Activated gamma-delta T cell treated with anti-CD3 and anti-CD28 coated beads, Interleukin-2, amount 50 U/mL, for 16 hours (primary cell): ENCODE measurements at places on chromosomes 3 and 15.

- DNase-seq: no peak
Observed at GRCh38 chr3:37660782-37661181, 200.9 kb upstream of the CTDSPL start.

- DNase-seq: no peak
Observed at GRCh38 chr3:99951701-99952100, 134.0 kb downstream of the CMSS1 start.

DNA sequence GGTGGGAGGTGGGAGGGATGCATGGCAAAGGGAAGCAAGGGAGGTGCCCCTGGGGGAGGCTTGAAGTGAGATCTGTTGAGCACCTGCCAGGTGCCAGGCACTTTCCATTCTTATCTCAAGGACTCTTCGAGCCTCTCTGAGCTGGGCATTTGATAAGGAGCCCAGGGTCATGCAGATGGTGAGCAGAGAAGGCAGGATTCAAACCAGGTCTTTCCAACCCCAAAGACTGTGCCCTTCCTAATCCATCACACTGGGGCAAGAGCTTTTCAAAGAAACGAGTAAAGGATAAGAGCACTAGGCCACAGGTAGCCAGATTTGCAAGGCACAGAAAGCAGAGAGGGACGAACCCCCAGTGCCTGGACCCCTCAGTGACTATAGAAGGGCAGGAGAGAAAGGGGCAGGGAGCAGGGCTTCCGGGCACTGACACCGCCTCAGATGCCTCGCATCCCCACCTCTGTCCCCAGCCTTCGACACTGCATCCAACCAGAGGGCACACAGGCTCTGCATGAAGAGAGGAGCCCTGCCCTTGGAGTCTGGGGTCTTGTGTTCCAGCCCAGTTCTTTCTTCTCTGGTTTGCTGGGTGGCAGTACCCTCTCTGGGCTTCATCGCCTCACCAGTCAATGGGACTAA is 21.0 kb downstream of the IGDCC4 start:
- no peak for DNase-seq

- DNase-seq: no peak
Observed at GRCh38 chr3:34852844-34853439, 786.4 kb upstream of the ARPP21 start.

DNA sequence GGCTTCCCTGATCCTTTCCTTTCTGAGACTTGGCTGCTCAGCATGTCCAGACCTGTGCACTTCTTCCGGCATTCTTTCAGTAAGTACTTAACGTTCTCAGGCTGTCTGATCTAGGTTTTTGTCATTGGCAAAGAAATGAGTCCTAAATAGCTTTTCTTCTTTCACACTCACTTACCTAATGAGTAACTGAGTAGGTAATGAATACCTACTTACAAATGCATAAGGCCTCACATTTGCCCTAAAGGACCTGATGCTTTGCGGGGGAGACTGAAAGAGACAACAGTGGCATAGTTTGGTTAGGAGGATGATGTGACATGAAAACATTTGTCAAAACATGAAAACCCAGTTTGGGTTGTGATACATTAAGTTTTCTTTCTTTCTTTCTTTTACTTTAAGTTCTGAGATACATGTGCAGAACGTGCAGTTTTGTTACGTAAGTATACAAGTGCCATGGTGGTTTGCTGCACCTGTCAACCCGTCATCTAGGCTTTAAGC is 516.7 kb upstream of the CFAP20DC start:
- DNase-seq: no peak

GRCh38 chr3:133258358-133258757 is 141.5 kb upstream of the BFSP2 start:
- DNase-seq: no peak

- no peak for DNase-seq
Observed at GRCh38 chr15:52794665-52795463, 4.7 kb upstream of the ONECUT1 start.

DNA sequence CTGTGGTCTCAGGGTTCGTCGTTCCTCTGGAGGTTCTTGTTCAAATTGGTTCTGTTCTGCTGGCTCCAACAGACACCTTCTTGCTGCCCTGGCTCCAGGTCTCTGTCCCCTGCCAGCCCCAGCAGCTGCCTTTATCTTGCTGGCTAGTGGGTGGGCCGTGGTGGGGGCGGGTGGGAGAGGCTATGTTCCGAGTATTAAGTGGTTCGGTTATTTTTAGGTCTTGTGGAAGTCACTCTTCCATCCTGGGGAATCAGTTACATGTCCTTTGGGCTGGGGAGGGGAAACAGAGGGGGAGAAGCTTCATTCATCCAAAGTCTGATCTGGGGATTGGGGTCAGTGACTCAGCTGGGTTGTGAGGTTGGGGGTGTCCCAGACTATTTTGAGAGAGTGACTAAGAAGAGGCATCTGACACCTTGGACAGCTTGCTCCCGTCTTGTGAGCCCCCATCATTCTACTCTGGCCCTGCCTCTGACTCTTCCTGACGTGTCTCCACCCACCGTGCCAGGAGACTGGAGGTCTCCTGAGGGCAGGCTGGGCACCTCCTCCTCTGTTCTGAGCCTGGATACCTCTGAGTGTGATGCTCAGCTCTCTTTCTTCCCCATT is at the start of gene XIRP1:
Gene XIRP1, minus strand, starts transcription at position 106 of the 603 bp plus-strand sequence. CDS start 3,150 bp downstream, outside the sequence.
- no peak for DNase-seq

- no peak for DNase-seq
Observed at GRCh38 chr3:10580426-10580825, 75.0 kb upstream of the ATP2B2 start.
